Stimulated activated CD4-positive, alpha-beta T cell treated with anti-CD3 and anti-CD28 coated beads, Interleukin-1b, Interleukin-23, amount 100 ng/mL, for 1 hour (primary cell): ENCODE measurements at places on chromosomes 2 and 18.
A peak's percentile ranks its signal among the peaks of the same experiment; 100 is the strongest.

GRCh38 chr18:74739926-74740325 is 142.3 kb downstream of the ZNF407 start:
- DNase-seq: no peak

GRCh38 chr2:192953116-192953515 is 758.4 kb upstream of the TMEFF2 start:
- DNase-seq: no peak

DNA sequence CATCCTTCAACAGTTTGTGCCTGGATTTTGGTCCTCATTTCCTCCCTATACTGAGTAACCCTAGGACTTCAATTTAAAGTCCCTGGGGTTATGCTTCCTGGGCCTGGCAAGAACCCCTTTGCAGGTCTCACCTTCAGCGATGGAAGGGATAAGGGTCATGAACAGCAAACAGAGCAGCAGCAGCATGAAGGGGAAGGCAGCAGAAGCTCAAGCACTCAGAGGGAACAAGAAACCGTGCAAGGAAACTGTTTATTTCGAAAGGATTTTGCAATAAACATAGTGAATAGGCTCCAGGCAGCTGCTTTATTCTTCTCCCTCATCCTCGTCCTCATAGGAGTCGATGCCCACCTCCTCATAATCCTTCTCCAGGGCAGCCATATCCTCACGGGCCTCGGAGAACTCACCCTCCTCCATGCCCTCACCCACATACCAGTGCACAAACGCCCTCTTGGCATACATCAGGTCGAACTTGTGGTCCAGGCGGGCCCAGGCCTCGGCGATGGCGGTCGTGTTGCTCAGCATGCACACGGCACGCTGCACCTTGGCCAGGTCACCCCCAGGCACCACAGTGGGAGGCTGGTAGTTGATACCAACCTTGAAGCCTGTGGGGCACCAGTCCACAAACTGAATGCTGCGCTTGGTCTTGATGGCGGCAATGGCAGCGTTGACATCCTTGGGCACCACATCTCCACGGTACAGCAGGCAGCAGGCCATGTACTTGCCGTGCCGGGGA is 2.8 kb upstream of the TUBA4B start:
- no peak for DNase-seq

DNA sequence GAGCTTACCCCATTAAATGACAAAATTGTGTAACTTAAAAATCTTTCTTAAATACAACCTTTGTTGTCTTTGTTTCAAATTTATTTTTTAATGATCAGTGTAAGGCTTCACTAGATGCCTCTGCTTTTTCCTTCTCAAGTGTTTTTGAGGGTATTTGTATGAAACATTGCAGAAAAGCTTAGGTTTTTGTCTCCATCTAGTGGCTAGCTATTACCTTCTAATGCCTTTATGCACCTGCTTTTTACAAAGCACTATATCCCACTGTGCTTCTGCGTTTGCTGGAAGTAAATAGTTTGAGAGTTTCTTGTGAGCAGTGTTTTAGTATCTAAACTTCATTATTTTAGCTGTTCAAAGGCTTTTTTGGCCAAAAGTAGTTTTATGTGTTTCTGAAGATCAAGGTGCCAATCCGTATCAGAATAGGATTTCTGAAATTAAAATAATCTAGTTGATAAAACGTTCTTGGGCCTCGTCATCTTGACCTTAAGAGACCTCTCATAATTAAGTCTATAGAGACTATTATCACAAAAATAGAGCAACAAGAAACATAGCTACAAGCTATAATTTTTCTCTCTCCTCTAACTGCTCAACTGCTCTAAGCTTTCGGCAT is 47.0 kb downstream of the IWS1 start:
- DNase-seq: no peak

GRCh38 chr2:3557639-3558204 is 411 bp downstream of the RNASEH1 start:
- DNase-seq: no peak

- peak; percentile 15 for DNase-seq
Observed at GRCh38 chr18:50967714-50968661, at the start of gene ELAC1. Gene ELAC1, plus strand, starts transcription at chr18:50968040. Its CDS starts 6,365 bp downstream, at chr18:50974405.

DNA sequence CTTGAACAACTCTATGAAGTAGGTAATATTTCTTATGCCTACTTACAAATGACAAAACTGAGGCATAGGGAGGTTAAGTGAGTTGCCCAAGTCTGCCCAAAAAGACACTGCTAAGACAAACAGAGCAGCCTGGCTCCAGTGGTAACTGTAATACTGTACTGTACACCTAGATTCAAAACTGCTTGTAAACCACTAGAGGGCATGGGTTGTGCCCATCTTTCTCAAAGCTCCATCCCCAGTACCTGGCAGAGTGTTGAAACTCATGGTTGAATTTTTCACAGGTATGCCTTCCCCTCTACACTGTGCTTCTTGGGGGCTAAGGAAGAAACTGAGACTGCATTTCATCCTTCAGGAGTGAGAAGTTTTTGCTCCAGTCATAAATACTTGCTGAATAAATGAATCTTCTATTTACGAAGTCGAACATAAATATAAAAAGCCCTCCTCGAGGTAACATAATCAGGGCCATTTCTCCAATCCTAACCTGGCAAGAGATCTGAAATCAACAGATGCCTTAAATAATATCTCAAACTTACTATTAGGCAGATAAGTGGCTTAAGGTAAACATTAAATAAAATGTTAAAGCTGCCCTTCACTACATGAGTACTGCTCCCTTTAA is 2.0 kb downstream of the PPP4R1 start:
- peak; percentile 8 for DNase-seq
